IMR-90 (cell line): ENCODE measurements at places on chromosomes 1 and 21. TPM values are rescaled to one million over a fixed set of nuclear protein-coding genes. Genes with fewer than 3 reads are reported as not detected.

The MRPL39 gene
- total RNA-seq = 20.6 and 40.0 TPM in 2 replicates

DNA sequence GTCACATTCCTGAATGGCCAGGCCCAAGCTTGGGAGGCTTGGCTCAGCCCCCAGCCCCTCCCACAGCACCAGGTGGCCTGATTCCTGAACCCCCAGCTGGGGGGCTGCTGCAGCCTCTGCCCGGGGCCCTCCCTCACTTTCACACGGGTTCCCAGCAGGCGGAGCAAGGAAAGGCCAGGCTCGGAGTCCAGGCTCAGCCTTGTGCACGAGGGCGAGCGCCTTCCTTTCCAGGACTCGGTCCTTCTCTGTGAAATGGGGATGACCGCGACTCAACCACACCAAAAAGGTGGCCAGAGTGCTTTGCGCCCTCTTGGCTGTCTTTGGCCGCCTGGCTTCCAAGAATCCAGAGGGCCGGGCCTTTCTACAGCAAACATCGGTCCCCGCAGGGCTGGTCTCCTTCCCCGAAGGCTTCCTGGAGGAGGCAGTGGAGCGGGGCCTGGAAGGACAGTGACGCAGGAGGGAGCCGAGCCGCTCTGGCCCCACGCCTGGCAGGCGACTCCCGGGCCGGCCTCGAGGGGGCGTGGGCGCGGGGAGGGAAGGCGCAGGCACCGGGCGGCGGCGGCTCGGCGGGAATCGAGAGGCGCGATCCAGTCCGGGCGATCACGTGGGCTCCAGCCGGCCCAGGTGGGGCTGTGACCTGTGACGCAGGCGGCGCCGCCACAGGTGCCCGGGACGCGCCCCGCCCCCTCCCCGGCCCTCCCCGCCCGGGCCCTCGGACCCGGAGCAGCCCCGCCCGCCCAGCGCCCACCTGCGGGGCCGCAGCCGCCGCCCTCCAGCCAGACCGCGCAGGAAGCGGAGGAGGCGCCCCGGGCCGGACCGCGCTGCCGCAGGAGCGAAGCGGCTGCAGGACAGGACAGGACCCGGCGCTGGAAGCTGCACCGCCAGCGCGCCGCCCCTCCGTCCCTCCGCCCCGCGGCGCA, at the start of gene ARHGEF16:
TSS of gene ARHGEF16 (plus strand) at position 775 of the 920 bp plus-strand sequence. CDS start 8,420 bp downstream, outside the sequence.
- peak; percentile 15 for DNase-seq

- no peak for DNase-seq
Observed at GRCh38 chr1:87180682-87181081, 148.0 kb upstream of the LMO4 start.

GRCh38 chr1:92310185-92310597, 11.3 kb downstream of the RPAP2 start:
- DNase-seq = peak; percentile 50

The RHOU gene
- total RNA-seq = 0.72 and 0.83 TPM in 2 replicates

GRCh38 chr1:43435146-43436145, 18.3 kb downstream of the HYI start:
- peak; percentile 57 for DNase-seq

DNA sequence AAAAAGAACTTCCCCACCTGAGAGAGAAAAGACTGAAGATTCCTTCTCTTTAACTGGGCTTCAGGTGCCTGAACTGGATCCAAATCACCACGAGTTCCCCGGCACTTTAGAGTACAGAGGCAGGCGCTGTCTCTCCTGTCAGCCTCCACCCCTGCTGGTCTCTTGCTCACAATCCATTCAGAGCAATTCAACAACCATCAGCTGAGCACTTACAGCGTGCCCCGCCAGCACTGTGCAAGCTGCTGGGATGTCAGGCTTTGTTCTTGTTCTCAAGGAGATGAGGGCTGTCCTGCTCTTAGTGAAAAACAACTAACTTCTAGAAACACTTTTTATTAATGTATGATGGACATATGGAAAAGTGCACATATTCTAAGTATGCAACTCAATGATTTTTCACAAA, 68.7 kb upstream of the VAMP3 start:
- no peak for DNase-seq

- no peak for DNase-seq
Observed at GRCh38 chr1:245197121-245197520, 42.3 kb downstream of the KIF26B start.
